ENCODE measurements at places on chromosomes 16 and 17. TPM values are rescaled to one million over a fixed set of nuclear protein-coding genes. Genes with fewer than 3 reads are reported as not detected.

HNF1B gene
- 15.1 TPM for total RNA-seq

GRCh38 chr17:61040666-61041065 lies 359.0 kb upstream of the TBX2 start:
- no peak for DNase-seq

DNA sequence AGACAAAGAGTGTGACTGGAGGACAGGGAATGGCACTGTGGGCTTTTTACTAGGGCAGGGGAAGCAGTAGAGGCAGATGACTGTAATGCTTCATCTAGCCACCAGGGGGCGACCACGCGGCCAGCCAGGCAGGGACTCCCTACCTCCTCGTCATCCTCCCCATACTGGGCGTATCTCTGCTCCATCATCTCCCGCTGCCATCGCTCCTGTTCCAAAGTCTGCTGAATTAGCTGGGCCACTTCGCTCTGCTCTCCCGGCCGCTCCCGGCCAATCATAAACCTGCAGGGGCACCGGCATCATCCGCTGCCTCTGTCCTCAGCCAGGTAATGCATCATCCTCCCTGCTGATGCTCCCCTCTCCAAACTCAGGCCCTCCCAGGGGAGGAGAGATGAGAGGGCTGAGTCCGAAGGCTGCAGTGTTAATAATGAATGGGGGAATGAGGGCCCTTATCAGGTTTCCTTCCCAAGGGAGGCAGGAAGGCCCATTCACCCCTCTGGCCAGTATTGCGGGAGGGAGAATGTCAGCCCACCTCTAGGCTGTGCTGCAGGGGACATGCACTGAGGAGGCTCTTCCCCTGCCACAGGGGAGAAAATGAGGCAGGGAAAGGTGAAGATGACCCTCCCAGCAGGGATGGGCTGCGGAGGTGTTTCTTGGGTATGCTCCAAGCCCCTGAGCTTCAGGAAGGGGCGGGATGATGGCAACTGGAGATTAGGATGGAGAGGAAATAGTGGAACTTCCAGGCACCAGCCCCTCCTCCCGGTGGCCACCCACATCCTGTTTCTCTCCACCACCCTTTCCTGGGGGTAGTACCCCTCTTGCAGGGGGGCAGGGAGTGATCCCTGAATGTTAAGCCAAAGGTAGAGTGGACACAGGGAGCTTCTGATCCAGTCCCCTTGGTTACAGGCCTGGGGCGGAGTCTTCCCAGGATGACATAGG lies 10.3 kb upstream of the SAMD14 start:
- no peak for DNase-seq

DNA sequence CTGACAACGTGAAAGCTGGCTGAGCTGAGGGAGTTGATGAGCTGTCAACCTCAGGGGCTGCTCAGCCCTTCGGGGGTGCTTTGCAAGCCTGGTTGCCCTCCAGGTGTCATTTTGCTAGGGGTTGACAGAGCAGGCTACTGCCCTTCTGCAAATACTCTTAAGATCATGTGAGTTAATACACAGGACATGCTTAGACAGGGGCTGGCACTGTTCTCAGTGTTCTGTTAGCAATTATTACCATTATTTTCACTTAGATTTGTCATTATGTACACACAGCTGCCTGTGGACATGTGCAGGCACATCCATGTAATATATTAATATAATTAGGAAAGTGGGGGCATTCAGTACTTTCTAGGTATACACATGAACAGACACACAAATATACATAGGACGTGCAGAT lies 554.3 kb upstream of the HSBP1 start:
- DNase-seq, result no peak

GRCh38 chr16:50519001-50519400 lies 29.2 kb upstream of the NKD1 start:
- no peak for DNase-seq

DNA sequence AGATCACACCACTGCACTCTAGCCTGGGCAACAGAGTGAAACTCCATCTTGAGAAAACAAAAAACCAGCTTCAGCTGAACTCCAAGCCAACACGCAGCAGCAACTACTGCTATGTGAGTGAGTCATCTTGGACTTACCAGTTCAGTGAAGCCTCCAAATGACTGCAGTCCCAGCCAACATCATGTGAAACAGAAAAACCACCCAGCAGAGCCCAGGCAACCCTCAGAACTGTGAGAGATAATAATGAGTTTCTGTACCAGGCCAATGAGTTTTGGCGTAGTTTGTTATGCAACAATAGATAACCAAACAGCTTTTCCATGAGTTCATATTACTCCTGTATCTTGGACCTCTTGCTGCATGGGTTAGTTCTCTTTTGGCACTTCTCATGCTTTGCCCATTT lies 23.3 kb downstream of the PHF12 start:
- DNase-seq, result no peak

DNA sequence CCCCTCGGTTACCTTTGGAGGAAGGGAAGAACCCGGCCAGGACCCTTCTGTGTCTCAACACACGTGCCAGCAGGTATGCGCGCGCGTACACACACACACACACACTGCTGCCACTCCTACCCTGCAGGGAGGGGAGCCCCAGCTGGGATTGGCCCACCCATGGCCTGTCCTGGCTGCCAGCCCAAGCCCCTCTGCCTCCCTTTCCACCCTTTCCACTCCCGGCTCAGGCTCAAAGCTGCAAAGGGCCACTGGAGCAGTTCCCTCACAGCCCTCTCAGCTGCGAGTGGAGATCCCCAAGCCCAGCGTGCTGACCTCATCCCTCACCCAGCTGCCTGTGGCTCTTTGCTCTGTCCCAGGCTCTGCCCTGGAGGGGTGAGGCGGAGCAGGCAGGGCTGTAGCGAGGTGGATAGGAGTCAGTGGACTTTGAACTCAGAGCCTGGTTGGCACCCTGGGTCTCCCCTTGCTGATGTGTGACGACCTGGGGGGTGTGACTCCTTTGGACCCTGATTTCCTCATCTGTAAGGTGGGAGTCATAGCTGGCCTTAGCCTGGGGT lies 14.5 kb downstream of the KIF19 start:
- DNase-seq, result no peak

GRCh38 chr17:38797828-38798227 lies 1.5 kb downstream of the PIP4K2B start:
- no peak for DNase-seq

- DNase-seq, result no peak
Measured at GRCh38 chr17:55769625-55770000, 18.8 kb downstream of the PCTP start.

- no peak for DNase-seq
Measured at GRCh38 chr17:81391936-81392908, 3.0 kb upstream of the BAHCC1 start.
